T-cell (primary cell): ENCODE measurements at places on chromosomes 6 and 20.

DNA sequence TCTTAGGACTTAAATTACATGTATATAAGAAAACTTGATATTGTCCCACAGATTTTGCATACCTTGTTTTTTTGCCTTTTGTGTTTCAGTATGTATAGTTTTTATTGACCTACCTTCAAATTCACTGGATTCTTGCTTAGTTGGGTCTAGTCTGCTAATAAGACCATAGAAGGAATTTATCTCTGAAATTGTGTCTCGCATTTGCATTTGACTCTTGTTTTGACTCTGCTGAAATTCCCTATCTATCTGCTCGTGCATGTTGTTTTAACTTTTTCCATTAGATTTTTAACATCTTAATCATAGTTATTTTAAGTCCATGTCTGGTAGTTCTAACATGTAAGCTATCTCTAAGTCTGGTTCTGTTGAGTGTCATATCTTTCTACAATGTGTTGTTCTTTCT is 163.9 kb downstream of the SCP2D1 start:
- no peak for DNase-seq

GRCh38 chr6:137843211-137843610 is 23.8 kb upstream of the TNFAIP3 start:
- DNase-seq: no peak

DNA sequence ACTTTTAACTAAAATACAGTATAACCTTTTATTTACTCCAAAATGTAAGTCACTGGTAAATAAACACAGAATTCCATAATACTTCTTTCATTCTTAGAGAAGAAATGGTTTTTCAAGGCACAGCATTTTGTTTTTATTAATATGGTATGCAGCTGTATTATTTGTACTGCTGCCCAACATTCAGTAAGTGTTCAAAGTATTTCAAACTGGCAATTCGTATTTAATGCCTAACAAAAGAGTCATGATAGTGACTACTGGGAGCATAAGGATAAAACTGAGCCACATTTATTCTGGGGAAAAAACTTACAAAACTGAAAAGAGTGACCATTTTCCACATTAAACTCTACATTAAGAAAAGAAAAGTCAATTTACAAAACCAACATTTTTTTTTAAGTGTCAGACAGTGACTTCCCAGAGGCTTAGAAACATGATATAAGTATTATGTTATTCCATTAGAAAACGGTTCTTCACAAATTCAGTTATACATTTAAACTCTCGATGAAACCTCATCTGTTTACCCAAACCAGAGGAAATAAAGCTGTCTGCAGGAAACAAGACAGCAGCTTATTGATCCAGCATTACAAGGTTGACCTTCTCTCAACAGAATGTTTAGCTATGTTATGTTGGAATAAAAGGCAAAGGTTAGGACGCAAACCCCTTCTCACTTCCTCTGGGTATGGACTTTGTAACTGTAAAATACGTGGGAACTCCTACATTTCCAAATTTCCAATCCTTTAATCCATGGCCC is 24.3 kb downstream of the EPB41L2 start:
- no peak for DNase-seq

DNA sequence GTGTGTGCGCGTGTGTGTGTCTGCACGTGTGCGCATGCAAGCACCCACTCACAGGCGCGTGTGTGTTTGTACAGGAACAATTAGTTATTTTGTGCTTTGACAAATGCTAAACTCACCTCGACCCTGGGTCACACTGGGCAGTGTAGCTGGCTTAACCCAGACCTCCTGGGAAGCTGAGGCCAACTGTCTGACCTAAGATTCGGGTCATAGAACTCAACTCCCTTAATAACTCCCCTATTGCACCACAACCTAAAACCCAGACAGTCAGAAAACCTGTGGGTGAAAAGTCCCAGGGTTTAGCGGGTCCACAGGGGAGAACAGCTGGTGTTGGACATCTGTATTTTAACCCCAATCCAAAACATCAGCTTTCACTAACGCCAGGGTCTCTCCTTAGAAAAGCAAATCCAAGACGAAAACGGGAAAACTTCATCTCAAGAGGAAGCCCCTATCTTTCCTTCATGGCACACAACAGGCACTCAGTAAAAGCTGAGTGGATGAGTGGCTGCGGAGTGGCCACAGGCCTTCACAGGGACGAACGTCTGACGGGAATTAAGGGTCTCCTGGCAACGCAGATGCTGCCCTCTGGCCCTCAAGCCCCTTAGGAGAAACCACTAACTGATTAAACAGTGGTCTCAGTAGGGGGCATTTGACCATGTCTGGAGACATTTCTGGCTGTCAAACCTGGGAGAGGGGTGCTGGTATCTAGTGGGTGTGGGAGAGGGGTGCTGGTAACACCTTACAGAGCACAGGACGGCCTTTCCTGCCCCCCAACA is 4.5 kb downstream of the PMEPA1 start:
- no peak for DNase-seq

DNA sequence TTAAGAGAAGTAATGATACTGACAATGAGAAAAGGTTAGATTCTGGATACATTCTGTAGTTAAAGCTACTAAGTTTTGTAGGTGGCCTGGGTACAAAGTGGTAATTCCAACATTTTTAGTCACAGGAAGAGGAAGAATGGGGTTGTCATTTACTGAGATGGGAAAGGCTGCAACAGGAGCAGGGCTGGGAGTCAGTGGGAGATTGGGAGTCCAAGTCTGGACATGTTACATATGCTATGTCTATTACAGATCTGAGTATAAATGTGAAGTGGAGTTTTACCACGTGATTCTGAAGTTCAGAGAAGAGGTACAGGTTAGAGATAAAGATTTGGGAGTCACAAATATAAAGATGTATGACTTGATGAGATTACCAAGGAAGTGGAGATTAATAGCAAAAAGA is 116.2 kb downstream of the RWDD2A start:
- DNase-seq: no peak

- DNase-seq: no peak
These were observed 100.6 kb upstream of the MLIP start for GRCh38 chr6:54010340-54011276.

DNA sequence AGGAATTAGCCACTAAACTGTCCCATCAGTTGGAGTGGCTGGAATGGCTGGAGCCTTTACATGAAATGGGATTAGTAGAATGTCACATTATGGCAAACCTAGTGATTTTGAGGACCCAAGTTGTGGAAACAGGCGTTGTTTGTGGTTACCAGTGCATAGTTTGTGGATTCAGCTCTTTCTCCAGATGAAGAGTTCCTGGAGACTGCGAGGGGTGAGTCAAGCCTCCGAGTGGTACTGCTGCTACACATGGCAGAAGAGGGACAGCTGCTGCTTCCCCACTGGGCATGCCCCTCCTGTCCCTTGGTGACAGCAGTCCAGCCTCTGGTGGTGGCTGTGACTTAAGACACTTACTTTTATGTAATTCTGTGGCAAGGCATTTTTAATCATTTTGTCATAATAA is 94.2 kb upstream of the SCP2D1 start:
- DNase-seq: no peak
